Urothelium cell line (cell line): ENCODE measurements at places on chromosomes 1 and 21.

GRCh38 chr1:208449951-208450350, 205.8 kb upstream of the PLXNA2 start:
- no peak for DNase-seq

- no peak for DNase-seq
Measured at GRCh38 chr1:71835442-71835813, 446.9 kb downstream of the NEGR1 start.

DNA sequence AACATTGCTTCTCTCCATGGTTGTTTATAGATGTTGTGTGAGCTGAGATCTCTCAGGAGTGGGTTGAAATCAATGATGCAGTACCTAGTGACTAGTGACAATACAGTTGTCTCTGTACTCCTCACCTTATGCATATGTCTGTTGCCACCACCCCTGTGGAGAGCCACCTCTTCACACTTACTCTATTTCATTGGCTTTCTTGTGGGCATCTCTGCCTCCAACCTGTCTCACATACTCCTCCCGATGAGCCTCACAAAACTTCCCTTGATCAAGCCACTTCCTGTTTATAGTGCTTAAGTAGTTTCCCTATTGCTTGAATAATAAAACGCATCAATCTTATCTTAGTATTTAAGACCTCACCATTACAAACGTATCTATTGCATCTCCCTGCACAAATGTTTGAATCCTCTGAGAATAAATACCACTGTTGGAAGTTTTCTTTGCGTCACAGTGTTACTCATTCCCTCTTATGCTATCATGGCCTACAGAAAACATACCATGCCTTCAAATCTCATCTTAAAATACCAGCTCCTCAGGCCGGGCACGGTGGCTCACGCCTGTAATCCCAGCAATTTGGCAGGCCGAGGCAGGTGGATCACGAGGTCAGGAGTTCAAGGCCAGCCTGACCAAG, 54.7 kb upstream of the GREM2 start:
- no peak for DNase-seq

GRCh38 chr1:209428241-209428921, 155.1 kb upstream of the CAMK1G start:
- no peak for DNase-seq

- DNase-seq: no peak
Measured at GRCh38 chr1:64295136-64295535, 91.7 kb downstream of the UBE2U start.

DNA sequence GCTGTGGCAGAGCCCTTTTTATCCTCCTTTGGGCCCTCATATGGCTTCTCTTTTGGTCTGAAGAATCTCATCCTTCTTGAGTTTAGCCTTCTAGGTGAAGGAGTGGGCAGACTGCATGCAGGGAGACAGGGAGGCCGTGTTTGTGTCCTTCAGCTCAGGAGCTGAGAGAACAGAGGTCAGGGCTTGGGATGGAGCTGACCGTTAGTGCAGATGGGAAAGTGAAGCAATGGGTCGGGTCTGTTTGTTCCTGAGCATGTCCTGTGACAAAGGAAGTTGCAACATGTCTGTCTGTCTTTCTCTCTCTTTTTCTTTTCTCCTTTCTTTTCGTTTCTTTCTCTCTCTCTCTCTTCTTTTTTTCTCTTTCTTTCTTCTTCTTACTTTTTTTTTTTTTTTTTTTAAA, 14.9 kb downstream of the MAPKAPK2 start:
- DNase-seq: no peak

GRCh38 chr1:115364780-115365155, 26.7 kb upstream of the NGF start:
- DNase-seq: no peak

DNA sequence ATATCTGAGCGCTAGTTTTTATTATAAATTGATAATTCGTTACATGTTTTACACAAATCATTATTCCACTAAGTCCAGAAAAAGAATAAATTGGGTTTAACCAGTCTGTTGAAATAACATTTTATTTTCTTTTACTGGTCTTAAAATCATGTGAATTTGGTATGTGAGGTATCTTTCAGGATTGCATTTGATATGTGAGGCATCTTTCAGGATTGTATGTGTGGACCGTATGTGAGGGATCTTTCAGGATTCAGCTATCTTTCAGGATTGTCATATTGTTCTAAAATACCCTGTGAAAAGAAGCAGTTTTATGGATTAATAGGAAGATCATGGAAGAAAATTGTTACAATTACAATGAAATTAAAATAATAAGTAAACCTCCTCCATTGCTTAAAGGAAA, 42.9 kb downstream of the USP25 start:
- DNase-seq: no peak

GRCh38 chr1:27601771-27602461, 2.0 kb downstream of the AHDC1 start:
- DNase-seq: no peak

- no peak for DNase-seq
Measured at GRCh38 chr1:44151332-44151731, 9.9 kb upstream of the KLF18 start.

- DNase-seq: no peak
Measured at GRCh38 chr1:20711285-20712214, 6.3 kb downstream of the KIF17 start.

- peak; percentile 4 for DNase-seq
Measured at GRCh38 chr1:212315907-212316306, 30.7 kb downstream of the PPP2R5A start.

DNA sequence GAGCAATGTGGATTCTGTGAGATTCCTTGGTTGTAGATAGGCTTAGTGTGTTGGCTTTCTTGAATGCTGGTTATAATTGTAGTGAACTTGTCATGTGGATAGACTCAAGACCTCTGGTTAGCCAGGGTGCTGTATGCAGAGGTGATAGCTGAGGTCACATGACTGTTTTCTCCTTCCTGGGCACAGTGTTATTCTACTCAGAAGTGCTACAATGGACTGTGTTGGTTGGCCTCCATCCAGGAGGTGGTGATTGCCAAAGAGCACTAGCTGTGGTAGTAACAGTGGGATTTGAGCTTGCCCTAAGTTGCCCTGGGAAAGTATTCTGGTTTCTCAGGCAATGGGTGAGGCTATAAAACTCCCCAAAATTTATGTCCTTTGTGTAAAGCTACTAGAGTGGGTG, 71.6 kb downstream of the SH3BGR start:
- no peak for DNase-seq

DNA sequence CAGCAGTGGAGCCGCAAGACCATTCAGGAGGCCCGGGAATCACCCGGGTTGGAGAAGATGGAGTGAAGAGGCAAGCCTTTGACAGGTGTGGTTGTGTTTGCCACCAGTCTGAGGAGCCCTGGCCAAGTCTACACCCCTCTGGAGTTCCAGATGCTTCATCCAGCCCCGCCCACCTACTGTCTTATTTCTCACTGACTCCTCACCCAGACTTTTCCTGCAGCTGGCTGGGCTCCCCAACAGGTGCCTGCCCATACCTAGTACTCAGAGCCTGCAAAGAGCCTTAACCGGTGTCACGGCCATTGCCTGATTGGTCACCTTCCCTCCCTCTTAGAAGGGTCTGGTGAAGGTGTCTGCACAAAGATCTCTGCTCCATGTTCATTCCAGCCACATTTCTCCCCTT, 16.0 kb downstream of the SLC9A1 start:
- DNase-seq: no peak

DNA sequence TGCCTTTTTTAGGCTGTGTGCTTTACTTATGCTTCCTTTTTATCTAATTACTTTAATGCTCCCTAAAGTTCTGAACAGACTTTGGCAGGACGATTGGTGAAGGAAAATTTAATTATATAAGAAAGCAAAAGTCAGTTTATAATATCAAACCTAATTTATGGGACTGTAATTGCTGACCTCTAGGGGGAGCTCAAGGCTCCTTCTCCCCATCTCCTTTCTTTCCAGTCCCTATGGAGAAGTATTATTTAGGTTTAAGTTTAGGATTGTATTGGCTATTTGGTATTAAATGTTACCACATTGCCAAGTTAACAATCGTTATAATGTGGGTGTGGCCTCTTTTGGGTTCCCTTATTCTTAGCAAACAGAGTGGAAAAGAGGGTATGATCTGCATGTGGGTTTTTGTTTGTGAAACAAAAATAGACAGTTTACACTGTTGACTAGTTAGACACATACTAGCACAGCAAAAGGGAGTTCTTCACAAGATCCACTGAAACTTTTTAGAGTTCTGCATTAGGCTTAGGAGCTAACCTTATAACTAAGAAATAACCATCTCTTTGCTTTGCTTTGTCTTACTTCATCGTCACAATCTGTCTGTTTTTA, 48.2 kb upstream of the TNFSF4 start:
- DNase-seq: peak; percentile 35

DNA sequence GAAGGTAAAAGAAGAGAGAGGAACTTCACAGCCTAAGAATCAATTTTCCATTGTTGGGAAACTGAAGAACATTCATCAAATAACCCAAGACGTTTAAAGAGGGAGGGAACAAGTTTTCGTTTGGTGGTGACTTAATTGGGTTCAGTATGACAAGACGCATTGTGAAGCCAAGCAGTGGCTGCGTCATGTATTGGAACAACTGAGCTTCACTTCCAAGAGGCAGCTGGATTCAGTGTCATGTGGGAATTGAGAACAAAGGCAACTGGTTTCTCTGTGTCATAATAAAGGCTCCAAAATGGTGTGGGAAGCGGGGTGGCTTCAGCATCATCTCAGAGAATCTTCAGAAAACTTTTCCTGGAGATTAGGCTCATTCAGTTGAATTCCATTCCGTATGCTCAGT, 29.8 kb upstream of the RC3H1 start:
- no peak for DNase-seq

GRCh38 chr1:168386949-168387586, 106.4 kb downstream of the TBX19 start:
- no peak for DNase-seq

- peak; percentile 43 for DNase-seq
Measured at GRCh38 chr1:175221557-175222175, 29.1 kb upstream of the KIAA0040 start.

GRCh38 chr1:40802078-40802741, 18.6 kb downstream of the KCNQ4 start:
- peak; percentile 43 for DNase-seq

DNA sequence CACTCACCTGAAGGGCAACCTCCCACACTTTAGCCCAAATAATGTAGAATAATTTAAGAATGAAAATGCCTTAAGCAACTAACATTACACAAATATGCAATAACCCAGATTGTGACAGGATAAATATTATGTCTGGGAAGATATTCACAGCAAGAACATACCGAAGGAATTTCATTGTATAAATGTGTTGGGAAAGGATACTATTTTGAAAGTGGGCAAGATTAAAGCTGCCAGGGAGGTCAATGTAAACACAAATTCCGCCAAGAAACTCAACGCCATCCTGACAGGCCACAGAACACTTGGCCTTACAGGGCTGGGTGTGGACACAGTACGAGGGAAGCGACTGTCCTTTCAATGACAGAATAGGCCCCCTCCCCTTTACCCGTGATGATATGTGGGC, 173.3 kb downstream of the RUNX1 start:
- no peak for DNase-seq

GRCh38 chr1:63818567-63819325, 44.9 kb downstream of the ROR1 start:
- no peak for DNase-seq

- DNase-seq: no peak
Measured at GRCh38 chr1:247056071-247056470, 22.5 kb downstream of the ZNF670 start.

- DNase-seq: no peak
Measured at GRCh38 chr1:185062710-185063370, 17.5 kb downstream of the RNF2 start.

GRCh38 chr1:40750451-40750908, 33.1 kb upstream of the KCNQ4 start:
- no peak for DNase-seq

GRCh38 chr1:36128126-36128904, 3.3 kb upstream of the COL8A2 start:
- DNase-seq: peak; percentile 54

GRCh38 chr1:153560241-153560640, 5.4 kb downstream of the S100A2 start:
- no peak for DNase-seq

- DNase-seq: no peak
Measured at GRCh38 chr1:201475130-201475529, 6.1 kb upstream of the PHLDA3 start.

DNA sequence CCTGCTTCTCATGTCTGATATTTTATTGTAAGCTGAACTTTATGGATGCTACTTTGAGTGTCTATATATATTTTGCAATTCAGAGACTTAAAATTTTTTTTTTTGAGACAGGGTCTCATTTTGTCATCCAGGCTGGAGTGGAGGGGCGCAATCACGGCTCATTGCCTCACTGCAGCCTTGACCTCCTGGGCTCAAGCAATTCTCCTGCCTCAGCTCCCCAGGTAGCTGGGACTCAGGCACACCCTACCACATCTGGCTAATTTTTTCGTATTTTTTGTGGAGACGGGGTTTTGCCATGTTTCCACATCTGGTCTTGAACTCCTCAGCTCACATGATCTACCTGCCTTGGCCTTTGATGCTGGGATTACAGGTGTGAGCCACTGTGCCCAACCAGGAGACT, 8.4 kb downstream of the ZYG11A start:
- DNase-seq: no peak
